Bone marrow (tissue), 2 donors: ENCODE measurements at places on chromosomes 6 and 20.

DNA sequence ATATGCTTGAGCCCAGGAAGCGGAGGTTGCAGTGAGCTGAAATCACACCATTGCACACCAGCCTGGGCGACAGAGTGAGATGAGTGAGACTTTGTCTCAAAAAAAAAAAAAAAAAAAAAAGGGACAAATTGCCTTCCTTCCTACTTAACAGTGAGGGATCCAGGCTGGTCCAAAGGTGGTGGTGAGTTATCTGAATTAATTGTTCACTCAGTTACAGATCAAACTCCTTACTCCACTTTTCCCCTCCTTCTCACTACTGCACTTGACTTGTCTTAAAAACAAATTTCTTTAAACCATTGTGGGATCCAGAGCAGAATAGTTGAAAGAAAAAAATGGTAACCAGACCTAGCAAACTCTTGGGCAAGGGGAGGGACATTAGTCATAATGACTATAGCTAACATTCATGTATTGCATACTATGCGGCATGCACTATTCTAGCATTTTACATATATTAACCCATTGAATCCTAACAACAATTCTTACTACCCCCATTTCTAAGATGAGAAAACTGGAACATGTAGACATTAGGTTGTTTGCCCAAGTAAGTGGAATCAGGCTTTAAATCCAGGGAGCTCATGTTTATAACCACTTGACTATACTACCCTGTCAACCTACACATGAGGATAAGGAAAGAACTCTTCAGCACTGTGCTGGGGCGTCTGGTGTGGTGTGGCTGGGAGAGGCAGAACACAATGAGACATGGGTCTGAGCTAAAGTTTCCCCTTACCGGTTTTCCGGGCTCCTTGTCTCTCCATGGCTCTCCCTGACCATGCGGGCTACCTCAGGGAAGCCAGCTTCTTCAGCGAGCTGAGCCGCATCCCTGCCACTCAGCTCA is 1.5 kb downstream of the GPANK1 start:
- DNase-seq: no peak

- DNase-seq: no peak
These were observed 99.6 kb downstream of the CEP57L1 start for GRCh38 chr6:109194880-109195279.

DNA sequence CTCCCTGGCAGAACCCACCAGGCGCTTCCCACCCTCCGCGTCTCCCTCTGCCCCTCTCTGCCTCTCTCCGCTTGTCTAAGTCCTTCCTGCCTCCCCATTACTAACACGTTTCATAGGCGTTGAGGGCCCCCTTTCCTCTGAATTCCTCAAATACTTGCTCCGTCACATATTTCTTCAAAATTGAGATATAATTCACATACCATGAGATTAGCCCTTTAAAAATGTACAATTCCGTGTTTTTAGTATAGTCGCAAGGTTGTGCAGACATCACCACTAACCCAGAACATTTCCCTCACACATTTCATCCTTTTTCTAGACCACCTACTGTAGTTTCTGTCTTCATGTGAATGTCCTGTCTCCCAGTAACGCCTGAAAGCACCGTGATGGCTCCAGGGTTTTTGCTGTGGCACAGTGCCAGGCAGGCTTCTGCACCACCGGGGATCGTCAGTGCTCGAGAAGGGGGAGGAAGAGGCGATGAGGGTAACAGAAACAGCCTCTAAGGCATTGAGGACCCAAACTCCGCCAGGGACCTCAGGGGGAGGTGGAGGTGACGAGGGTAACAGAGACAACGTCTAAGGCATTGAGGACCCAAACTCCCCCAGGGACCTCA is 141.9 kb upstream of the SNX9 start:
- no peak for DNase-seq

DNA sequence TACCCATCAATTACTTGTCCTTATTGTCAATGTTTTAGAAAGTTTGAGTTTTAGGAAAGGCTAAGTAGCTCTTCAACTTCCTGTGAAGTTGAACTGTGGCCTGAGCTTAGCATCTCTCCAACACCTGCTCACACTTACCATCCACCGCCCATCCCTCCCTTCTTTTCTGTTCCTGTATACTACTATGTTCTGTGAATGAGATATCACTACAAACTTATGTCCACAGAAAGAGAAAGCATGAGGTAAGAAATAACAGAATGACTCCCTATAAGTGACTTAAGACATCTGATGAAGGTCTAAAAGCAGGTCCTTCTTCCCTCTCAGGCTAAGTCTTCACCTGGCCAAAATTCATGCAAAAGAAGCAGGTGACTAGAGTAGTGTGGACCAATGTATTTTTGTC is 246.3 kb upstream of the PREP start:
- no peak for DNase-seq

DNA sequence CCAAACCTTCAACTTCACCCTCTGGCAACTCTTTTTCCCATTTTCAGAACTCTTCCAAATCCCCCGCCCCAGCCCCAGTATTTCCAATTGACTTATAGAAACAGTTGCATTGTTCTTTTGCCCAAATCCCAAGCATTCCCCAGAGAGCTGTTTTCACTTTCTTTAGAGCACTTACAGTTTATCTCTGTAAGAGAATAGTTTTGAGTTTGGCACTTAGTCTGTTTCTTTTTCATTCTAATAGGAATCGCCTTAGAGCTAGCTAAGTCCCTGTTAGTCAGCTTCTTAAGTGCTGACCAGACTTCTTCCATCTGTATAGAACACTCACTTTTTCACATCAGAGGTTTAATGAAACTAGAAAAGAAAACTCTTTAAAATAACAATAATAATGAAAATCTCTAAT is 374.2 kb upstream of the FLRT3 start:
- no peak for DNase-seq

DNA sequence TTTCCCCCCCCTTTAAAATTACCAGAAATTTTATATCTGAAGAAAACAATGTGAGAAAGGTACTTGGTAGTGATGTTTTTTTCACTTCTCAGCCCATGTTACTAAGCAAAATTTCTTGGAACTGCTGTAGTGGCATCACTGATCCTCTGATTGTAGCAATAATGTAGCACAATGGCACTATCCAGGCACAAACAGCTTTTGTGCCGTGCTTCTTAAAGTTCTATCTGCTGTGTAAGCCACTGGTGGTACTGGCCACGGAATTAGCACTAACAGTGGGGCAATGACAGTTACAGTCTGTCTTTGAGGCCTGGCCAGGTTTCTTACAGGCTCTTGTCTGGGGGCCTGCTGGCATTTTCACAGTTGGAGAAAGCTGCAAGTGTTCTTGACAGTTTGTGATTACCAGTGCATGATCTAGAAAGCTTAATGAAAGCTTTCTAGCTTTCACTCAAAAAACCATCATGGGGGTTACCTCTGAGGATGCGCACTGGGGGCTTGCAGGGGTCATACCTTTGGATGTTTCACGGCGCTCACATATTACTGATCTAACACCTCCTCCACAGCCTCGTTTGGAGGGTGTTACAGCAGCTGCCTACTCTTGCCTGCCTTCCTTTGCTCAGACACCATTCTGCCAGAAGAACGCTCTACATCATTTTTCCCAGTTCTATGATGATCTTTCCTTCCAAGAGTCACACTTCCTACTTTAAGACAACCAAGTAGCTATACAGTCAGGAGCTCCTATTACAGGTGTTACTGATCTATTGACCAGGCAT is 58.4 kb upstream of the ARMH2 start:
- DNase-seq: no peak

GRCh38 chr6:4624726-4625125 is 151.5 kb upstream of the CDYL start:
- DNase-seq: no peak

GRCh38 chr6:123383718-123384117 is 253.0 kb downstream of the TRDN start:
- no peak for DNase-seq

DNA sequence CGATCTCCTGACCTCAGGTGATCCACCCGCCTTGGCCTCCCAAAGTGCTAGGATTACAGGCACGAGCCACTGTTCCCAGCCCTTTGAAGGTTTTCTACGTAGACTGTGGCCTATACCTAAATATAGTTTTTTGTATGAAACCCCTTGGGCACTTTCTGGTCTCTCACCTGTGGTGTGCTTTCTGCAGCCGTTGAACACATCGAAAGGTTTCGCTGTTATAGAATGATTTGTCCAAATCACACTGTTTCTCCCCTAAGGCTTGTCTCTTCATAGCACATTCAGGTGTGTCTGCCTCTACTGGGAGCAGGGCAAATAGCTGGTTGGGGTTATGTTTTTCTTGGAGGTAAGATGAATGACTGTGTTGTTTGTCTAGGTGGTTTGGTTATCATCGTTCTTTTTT is 597.9 kb downstream of the RNF144B start:
- DNase-seq: no peak

GRCh38 chr6:108580646-108581045 is 19.9 kb downstream of the FOXO3 start:
- no peak for DNase-seq

DNA sequence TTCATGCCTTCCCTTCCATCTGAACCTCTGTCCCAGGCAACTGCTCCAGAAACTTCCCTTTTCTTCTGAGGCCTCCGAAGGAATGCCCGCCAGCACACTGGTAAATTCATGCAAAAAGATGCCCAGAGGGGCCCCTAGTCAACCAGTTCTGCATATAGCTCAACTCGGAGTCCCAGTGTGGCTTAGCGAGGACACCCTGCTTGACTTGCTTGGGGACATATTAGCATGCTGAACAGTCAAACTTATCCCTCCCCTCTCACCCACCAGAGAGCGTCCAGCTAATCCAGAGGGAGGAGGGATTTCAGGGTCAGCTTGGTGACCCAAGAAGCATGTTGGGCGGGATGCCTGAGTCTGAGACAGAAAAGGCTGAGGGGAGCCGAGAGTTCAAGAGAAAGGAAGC is 23.0 kb upstream of the MDFI start:
- no peak for DNase-seq

GRCh38 chr20:21159658-21160380 is 33.9 kb downstream of the KIZ start:
- DNase-seq: no peak

DNA sequence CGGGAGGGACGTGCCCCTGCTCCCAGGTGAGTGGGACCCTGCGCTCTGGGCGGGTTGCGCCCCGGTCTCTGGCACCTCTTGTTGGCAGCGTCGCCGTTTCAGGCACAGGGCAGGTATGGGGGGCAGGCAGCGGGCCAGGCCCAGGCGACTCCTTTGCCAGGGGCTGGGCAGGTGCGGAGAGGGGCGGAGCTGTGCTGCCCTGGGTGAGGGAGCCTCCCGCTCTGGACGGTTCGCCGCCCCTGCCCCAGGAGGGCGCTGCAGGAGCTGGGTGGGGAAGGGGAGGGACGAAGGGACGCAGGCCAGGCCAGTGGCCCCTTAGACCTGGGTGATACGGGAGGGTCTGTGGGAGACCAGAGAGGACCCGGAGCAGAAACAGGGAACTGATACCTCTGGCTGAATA is 663.9 kb upstream of the DEFB115 start:
- no peak for DNase-seq

GRCh38 chr20:37315452-37316110 is 26.1 kb downstream of the MANBAL start:
- no peak for DNase-seq

GRCh38 chr6:109516929-109517328 is 33.9 kb upstream of the ZBTB24 start:
- no peak for DNase-seq

DNA sequence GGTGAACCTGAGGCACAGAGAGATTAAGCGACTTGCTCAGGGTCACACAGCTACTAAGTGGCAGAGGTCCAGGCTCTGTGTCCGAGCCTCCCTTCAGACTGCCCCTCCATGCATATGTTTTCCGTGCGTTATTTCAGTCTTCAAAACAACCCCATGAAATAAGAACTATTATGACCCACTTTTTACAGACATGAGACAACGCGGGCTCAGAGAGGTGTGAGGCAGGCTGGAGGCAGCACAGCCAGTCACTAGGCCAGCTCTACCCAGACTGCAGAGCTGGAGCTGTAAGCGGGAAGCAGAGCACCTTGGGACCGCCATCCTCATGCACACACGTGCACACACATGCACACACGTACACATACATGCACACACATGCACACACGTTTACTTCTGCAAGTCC is 62.3 kb downstream of the PSMG4 start:
- DNase-seq: no peak

DNA sequence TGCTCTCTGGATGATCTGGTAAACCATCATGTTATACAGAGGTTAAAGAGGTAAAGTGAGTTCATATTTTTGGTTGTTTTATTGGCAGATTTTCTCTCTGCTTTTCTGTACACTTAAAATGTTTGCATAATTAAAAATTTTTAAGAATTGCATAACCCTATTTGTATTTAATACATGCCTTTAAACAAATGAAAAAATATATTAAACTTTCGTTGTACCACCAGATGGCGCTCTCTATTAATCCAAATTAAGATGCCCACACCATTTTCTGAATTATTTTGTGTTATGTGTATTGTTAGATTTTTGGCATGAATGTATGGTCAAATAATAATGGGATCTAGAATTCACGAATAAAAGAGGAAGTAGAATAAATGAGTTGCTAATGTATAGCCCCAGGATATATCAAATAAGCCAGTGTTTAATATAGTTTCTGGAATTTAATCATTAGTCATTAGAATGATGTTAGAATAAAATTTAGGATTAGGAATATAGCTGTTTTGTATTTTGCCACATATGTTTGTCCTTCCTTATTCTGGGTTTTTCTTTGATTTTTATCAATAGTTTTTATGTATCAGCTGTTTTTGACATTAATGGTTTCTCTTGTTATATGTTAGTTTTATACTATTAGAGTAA is 38.9 kb downstream of the SMAP1 start:
- no peak for DNase-seq

GRCh38 chr6:70758883-70759282 is 91.2 kb downstream of the SMAP1 start:
- no peak for DNase-seq

GRCh38 chr6:166636191-166636933 is 9.3 kb upstream of the RPS6KA2 start:
- DNase-seq: no peak

DNA sequence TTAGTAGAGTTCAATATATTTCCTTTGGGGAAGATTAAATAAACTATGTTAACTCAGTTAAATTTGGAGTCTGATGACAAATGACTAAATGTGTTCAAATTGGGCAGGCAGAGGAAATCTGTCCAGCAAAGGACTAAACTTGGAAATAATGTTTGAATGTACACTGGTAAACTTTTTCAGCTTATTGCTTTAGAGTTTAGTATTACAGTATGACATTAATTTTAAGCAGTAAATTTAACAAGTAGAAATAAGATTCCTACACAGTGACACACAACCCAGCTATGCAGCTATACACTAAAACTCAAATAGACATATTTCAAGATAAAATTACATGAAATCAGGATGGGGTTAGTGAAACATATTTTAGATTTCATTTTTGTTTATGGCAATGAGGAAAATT is 42.6 kb upstream of the HDGFL1 start:
- no peak for DNase-seq
